SIG-M5 (cell line): ENCODE measurements at places on chromosomes 12 and 14.

DNA sequence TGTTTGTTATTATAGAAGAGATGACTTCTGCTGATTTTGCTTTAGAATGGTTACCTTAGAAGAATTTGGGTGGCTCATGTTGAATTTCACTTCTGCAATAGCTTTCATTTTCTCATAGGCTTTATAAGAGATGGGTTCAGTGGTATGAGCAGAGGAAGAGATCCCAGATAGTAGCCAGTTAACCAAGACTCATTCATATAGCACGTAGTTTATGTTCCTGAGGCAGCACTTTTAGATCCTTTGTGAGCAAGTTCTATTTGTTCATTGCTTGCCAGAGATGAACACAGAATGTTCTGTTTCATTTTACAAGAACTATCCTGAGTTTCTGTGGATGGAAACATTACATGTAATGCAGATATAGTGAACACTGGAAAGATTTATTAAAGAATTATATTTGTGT, 32.2 kb downstream of the RAB21 start:
- no peak for DNase-seq

GRCh38 chr14:58972233-58973017, 216.0 kb upstream of the DAAM1 start:
- DNase-seq, result no peak

- DNase-seq, result no peak
Observed at GRCh38 chr12:45305907-45306306, 90.0 kb downstream of the ANO6 start.

DNA sequence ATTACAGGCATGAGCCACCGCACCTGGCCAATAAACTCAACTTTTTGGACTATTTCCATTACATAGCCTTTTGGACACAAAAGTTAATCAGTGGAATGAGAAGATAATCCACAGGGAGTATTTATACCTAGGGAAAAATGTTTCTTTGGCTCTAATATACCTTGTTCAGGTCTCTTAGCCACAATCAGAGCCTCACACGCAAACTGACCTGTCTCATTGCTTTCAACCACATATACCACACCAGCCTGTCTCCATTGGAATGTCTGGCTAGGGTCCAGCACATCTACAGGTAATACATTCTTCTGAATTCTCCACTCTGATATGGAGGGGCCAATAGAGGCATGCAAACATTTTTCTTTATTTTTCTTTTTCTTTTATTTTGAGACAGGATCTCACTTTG, 3.8 kb upstream of the RBMS2 start:
- DNase-seq, result no peak

- no peak for DNase-seq
Observed at GRCh38 chr12:2893007-2893406, 2.3 kb downstream of the TULP3 start.

DNA sequence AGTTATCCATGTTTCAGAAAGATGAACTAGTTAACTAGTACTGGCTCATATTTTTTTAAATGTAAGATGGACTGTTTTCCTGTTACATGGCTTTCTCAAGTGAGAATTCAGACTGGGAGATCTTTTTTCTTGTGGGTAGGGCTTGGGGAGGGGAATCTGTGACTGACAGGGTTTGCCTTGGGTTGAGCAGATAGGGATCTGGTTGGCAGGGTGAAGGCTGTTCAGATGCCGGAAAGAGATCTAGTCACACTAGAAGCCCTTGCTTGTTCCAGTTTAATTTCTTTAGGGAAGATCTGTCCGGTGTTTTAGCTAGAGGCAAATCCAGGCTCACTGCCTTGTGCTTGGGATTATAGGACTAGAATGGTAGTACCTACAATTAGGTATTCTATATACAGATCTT, 63.2 kb downstream of the FBXO33 start:
- DNase-seq, result no peak

DNA sequence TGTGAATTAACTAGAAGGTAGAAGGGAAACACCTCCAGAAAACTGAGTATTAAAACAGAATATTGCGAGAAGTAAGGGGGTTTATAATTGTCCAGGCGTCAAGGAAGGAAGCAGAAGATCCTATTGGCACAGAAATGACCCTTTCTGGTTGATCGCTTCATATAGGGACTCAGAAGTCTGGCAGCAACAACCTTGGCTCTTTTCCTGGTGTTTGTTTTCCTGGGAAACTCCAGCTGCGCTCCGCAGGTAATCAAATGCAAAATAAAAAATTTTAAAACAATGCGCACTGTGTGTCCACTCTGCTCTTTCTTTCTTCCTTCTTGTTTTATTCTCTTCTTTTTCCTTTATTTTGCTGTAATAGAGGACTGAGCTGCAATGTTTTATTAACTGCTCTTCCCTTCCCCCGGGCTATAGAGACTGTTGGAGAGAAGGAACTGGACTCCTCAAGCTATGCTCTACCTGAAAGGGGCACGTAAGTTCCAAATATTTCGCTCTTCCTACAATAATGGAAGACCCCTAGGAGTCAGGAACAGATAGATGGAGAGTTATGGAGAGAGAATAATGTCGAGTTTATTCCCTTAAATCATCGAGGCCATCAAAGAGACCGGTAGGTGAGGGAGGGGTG, 737 bp downstream of the SPX start:
- no peak for DNase-seq
